ENCODE measurements at places on chromosomes 1 and 21. TPM values are rescaled to one million over a fixed set of nuclear protein-coding genes. Genes with fewer than 3 reads are reported as not detected.

GRCh38 chr1:113248494-113248893 is 141.8 kb upstream of the MAGI3 start:
- DNase-seq: peak; percentile 9

DNA sequence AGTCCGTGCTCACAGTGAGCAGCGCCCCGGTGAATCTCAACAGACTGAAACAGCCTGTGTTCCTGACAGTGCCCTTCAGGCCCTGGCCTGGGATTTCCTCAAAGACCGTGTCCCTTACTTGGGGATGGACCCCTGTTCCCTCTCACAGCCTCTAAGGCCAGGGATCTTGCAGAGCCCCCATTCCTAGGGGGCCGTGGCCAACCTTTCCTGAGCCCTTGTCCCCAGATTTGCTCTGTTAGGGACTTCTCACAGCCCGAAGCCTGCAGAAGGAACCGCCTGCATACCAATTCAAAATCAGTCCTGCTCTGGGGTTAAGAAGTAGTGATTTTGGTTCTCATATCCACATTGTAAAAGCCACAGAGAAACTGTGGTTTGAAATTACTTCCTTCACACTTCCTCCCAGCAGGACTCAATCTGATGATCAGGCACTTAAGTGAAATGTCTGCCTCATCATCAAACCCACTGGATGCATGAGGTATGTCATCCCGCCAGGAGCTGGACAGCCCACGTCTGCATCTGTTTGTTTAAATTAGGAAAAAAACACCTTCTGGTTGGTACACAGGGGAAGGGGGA is 14.9 kb downstream of the ABCA4 start:
- DNase-seq: no peak

DNA sequence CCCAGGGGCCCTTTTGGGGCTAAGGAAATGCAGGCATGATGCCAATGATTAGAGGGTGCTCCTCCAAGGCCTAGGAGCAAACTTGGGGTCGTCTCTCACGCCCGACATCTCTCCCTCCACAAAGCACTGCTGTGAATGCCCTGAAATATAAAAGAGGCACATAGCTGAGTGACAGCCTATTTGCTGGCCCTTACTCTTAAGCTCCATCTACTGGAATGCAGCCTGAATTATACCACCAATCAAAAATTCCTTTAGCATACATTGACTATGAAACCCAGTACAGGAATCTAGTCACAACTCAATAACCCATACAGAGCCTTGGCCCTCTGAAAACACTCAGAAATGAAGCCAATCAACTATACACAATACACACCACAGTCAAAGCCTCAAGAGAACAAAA is 105.5 kb downstream of the LRIG2 start:
- no peak for DNase-seq

DNA sequence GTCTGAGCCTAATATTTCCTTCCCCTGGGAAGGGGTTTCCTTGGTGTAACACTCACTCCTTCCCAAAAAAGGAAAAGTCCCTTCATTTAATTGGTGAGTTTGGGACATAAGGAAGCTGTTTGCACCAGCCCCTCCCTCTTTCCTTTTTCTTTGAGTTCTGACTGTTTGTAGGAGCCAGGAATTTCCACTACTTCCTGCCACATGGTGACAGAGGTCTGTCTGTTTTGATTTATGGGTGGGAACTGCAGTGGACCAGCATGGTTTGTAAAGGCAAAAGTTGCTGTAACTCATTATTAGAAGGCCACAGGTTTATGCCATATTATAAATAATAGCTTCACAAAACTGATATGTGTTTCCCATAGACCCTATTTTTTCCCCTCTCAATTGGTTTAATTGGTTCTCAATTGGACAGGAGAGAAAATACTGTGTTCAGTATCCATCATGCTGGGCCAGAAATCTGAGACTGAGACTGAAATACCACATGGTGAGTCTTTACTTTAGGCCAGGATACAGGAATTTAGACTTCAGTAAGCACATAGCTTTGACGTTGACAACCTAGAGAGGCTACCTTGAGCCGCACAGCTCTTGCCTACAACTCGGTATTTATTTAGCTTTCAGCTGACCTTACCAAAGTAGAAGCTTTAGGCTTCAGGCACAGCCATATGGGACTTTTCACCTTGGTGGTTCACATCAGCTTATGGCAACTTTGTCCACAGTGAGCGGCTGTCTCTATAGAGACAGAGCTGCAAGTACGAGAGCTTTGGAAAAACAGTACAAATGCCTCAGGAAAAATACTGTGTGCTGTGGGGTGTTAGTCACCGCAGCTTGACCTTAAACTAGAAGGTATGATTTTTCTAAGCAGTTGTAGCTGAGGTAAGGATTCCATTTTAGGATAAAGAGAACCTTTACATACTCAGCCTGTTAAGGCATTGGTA is 40.0 kb upstream of the RGS7 start:
- DNase-seq: peak; percentile 40

GRCh38 chr1:77401384-77401783 is 119.6 kb downstream of the AK5 start:
- DNase-seq: no peak

- DNase-seq: no peak
Measured at GRCh38 chr1:3827813-3828307, 29.2 kb downstream of the CEP104 start.

DNA sequence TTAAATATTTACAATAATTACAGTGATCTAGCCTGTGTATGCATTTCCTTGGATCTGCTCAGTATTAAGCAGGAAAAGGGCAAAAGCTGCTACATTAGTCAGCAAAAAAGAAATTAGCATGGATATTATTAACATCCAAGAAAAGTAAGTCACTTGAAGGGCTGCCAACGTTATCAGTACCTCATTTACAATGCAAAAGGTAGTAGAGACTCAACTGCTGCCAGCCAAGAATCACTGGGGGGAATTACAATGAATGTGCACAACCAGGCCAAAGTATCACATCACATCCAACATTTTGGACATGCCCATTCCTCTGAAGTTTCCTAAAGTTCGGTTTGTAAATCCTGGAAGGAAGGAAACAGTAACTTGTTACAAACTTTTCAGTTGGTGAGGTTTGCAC is 1.9 kb downstream of the CNN3 start:
- peak; percentile 31 for DNase-seq

GRCh38 chr21:38716942-38717341 is 88.8 kb upstream of the ETS2 start:
- DNase-seq: peak; percentile 17

DNA sequence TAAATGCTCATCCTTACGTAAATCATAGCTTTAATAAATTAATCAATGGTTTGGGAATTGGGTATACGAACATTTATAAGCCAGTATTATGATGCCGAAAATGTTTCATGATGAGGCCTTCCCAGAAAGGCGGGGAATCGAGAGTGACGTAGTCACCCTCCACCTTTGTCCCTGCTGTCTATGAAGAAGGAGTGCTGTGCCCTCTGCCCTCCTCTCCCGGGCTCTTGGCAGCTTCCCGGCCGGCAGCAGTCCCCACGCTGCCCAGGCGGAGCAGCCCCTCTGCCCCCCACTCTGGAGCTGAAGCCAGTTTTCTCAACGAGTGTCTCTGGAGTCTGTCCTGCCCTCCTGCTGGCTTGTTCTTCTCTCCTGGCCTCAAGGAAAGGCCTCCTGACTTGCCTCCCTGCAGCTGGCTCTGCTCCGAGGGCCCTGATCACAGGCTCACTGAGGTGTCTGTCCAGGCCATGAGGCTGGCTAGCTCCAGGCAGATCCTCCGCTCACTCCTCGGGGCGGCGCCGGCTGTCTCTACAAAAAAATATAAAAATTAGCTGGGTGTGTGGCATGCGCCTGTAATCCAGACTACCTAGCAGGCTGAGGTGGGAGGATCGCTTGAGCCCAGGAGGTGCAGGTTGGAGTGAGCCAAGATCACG is 150.7 kb upstream of the COL6A1 start:
- no peak for DNase-seq

DNA sequence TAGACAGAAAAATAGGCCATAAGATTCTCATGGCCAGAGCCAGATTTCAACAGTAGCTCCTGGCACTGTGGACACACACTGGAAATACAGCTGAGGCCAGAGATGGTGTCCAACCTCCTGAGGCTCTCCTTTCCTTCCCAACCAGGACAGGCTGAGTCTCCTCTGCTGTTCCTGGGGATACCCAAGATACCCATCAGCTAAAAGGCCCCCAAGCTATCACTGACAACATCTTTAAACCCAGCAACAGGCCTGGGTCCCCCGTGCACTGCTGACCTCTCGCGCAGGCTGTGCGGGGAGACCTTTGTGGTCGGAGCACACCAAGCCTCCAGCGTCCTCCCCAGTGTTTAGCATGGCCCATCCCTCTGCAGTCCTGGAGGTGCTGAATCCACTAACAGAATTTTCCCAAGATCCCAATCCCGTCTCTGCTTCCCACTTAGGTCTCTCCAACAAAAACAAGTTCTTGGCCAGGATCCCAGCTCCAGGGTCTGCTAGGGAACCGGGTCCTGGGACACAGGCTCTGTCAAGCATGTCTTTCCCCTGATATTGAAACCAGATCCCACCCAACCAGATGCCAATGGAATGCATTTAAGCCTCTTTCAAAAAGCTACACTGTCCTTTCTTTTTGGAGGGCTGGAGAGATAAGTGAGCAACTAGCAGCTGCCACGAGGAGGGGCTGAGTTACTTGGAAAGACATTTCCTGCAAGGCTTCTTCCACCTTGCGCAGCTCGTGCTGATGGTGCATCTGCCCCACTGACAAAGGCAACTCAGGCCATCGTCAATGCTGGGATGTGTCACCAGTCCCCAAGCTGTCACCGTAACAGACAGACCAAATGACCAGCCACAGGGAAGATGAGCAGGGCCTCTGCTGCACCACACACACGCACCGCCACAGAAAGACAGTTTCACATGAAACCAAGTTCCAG is 73.2 kb downstream of the BCAR3 start:
- DNase-seq: no peak

- peak; percentile 31 for DNase-seq
Measured at GRCh38 chr1:184743062-184743756, 11.4 kb downstream of the EDEM3 start.

GRCh38 chr1:19206947-19207346 is 3.1 kb downstream of the UBR4 start:
- no peak for DNase-seq

GRCh38 chr21:42503711-42504110 is 7.7 kb upstream of the RSPH1 start:
- no peak for DNase-seq

- DNase-seq: no peak
Measured at GRCh38 chr1:195173753-195174152, 1434.5 kb downstream of the KCNT2 start.

DNA sequence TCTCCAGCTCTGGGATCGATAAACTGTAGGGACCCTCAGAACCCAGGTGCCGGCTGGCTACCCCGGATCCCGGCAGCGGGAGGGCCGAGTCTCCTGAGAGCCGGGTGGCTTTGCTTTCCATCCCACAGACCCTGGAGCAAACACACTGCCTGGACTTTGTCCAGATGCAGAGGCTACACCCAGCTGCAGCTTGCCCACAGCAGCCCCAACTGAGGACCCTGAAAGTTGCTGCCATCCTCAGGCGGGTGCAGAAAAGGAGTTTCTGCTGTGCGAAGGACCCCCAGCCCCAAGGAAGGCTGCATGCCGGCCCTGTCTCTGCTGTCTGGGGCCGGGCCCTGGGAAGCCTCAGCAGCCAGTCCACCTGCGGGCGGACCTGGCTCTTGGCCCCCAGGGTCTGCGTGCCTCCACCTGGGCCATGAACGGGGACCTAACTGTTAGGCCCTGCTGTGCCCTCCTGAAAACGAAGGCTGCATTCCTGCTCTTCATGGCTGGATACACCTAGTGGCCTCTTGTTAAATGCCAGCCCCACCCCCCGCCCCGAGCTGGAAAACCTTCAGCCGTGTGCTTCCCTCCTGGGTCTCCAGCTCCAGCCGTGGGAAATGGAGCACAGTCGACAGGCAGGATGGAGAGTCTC is 97.5 kb upstream of the ARHGEF16 start:
- no peak for DNase-seq

GRCh38 chr1:201336711-201337450 is 40.6 kb downstream of the TNNT2 start:
- no peak for DNase-seq

DNA sequence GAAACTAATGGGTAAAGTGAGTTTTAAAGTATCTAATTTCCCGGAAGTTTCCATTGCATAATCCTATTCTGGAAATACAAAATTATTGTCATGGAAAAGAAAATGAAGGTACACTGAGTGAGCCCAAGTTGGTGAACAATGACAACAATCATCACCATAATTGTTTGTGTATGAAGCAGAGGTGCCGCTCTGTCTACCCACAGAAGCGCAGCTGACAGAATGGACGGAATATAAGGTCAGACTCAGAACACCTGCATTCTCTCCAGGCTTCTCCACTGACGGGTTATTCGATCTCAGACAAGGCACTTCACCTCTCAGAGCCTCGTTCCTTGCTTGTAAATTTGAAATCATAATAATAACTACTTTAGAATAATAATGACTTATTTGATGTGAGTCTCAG is 99.1 kb upstream of the NGF start:
- no peak for DNase-seq

DNA sequence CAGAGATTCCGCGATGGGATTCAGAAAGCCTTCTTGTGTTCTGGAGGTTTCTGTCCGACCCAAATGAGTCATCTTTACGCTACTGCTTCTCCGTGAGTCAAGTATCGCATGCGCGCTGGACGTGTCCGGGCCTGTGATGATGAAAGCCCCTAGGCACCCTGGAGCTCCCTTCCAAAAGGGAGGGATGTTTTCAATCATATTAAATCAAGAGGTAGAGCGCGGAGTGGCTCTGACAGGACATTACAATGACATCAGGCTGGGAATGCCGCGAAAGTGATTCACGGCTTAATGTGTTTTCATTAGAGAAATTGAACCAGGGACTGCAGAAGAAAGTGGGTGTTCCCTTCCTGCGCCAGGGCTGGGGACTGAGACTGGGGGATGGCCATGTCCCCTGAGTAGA is 48.5 kb downstream of the AJAP1 start:
- peak; percentile 2 for DNase-seq

DNA sequence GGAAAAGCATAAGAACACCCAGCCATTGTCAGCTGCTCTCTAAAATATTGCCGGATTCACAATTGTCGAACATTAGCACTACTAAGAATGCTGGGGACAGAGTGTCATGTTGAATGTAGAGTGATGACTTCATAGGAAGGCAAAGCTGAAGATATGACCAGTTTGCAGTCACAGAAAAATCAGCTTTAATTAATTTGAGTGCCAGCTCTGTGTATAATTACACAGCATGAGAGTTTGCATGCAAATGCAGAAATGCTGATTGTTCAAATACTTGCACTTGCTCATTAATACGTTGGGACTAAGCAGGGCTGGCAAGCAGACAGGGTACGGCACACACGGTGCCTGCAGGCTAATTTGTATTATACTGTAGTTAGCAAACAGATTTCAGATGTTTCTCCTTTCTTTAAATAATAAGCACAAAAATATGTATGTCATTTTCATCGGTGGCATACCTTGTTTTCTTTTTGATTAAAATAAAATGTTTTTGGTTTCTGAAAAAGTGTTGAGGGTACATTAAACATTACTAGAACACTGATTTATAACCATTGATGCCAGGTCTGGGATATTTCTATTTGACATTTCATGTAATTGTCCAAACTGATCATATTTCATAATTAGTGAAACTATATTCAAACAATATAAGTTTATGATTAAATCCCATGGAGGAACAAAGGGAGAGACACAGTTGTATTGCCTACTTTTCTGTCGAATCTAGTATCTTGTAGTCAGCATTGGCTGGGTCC is 99.8 kb upstream of the ADGRL2 start:
- no peak for DNase-seq

GRCh38 chr1:240285540-240285939 is 193.9 kb downstream of the FMN2 start:
- DNase-seq: no peak

PRR9 gene
- polyA plus RNA-seq: 0.05 TPM

TSNAX gene
- polyA plus RNA-seq: 22.8 TPM

LEFTY1 gene
- not detected for polyA plus RNA-seq

KCNE2 gene
- not detected for polyA plus RNA-seq

OR10Z1 gene
- not detected for polyA plus RNA-seq

MAEL gene
- polyA plus RNA-seq: not detected

UBASH3A gene
- not detected for polyA plus RNA-seq

FNDC10 gene
- 6.0 TPM for polyA plus RNA-seq

All from mammary epithelial cell (primary cell).